Hair follicular keratinocyte (primary cell): ENCODE measurements at places on chromosomes 1 and 21. TPM values are rescaled to one million over a fixed set of nuclear protein-coding genes. Genes with fewer than 3 reads are reported as not detected.

Gene KRTAP13-2
- not detected in 2 replicates for total RNA-seq

Gene OR2T11
- total RNA-seq = not detected in 2 replicates

Gene DAB1
- not detected in 2 replicates for total RNA-seq

Gene DIO1
- total RNA-seq = not detected in 2 replicates

Gene RGS18
- 0.11 and 0.55 TPM in 2 replicates for total RNA-seq

Gene TEX38
- total RNA-seq = not detected in 2 replicates

Gene RHEX
- total RNA-seq = not detected in 2 replicates
